SJSA1 (cell line): ENCODE measurements at places on chromosomes 3 and 15.

- peaks cover 9% of the 10 kb centered on the region for H3K4me1 ChIP-seq
- no peaks in the 10 kb centered on the region for H3K27me3 ChIP-seq
- DNase-seq: no peak
- no peaks in the 10 kb centered on the region for H3K36me3 ChIP-seq
- no peak overlapping the region for H3K27ac ChIP-seq
- H3K4me3 ChIP-seq: no peak overlapping the region
Measured at GRCh38 chr15:75827691-75828090, 15.6 kb upstream of the UBE2Q2 start.

DNA sequence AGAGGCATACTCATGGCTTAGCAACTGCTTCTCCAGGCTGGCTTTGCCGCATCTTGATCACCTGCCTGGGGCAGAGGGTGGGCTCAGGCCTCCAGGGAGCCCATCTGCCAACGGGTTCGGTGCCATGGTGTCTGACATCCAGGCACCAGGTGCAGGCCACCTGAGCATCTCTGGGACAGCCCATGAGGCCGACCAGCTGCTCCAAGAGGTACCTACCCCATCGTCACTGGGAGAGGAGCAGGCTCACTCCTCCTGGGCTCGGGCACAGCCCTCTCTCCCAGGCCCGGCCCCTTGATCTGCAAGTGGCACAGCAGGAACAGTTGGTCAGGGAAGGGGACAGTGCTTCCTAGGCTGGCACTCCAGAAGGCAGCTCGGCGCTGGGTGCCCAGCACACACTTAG lies 21.9 kb downstream of the TPRA1 start:
- DNase-seq: no peak
- no peaks in the 10 kb centered on the region for H3K27me3 ChIP-seq
- peaks cover 30% of the 10 kb centered on the region for H3K36me3 ChIP-seq
- no peak overlapping the region for H3K27ac ChIP-seq
- H3K4me1 ChIP-seq: no peaks in the 10 kb centered on the region
- H3K4me3 ChIP-seq: no peak overlapping the region

DNA sequence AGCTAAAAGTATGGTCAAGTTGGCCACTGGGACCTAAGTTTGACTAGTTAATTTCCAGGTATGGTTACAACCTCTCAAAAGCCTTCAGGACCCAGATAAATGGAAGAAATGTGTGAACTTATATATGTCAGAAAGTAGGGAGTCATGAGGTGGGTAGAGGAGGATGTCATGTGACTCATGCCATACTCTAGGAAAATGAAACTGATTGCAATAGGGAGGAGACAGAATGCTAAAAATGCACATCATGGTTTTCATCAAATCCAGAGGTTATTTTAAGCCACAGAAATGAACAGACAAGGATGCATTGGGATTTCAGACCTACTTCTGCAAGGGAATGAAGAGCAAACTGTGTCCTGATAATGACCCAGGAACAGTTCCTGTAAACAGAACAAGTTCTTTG lies 310.0 kb downstream of the EDEM1 start:
- H3K4me3 ChIP-seq: no peak overlapping the region
- H3K4me1 ChIP-seq: no peaks in the 10 kb centered on the region
- no peak for DNase-seq
- no peaks in the 10 kb centered on the region for H3K36me3 ChIP-seq

- no peak for DNase-seq
- H3K4me1 ChIP-seq: peaks cover 55% of the 10 kb centered on the region
- peak overlapping the region; percentile 70 for H3K27ac ChIP-seq
- H3K36me3 ChIP-seq: no peaks in the 10 kb centered on the region
- no peak overlapping the region for H3K4me3 ChIP-seq
- no peaks in the 10 kb centered on the region for H3K27me3 ChIP-seq
Measured at GRCh38 chr15:90681056-90681455, 36.1 kb upstream of the BLM start.

GRCh38 chr3:46472736-46473135 lies 8.0 kb upstream of the LTF start:
- no peak overlapping the region for H3K27ac ChIP-seq
- H3K4me3 ChIP-seq: no peak overlapping the region
- H3K4me1 ChIP-seq: no peaks in the 10 kb centered on the region
- no peaks in the 10 kb centered on the region for H3K27me3 ChIP-seq

DNA sequence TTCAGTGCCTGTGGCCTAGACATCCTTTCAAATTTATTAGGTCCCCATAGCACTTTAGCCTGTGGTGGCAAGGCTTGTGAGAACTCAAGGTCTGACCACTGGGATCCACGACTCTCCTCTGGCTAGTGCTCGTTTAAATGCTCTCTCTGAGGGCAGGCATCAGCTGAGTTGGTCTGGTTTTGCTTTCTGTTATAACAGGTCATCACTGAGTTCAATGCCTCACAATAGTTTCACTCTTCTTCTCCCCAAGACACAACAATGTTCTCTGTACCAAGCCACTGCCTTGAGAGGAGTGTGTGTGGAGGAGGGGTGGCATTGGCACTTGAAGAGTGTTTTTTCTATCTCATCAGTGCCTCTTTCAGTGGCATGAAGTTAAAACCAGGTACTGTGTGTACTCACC lies 7.6 kb downstream of the OR5K4 start:
- no peaks in the 10 kb centered on the region for H3K27me3 ChIP-seq
- no peaks in the 10 kb centered on the region for H3K36me3 ChIP-seq
- no peak overlapping the region for H3K4me3 ChIP-seq
- no peak overlapping the region for H3K27ac ChIP-seq
- DNase-seq: no peak
- H3K4me1 ChIP-seq: no peaks in the 10 kb centered on the region

- H3K36me3 ChIP-seq: peaks cover 3% of the 10 kb centered on the region; the same call in 1 of the 2 replicates
- no peak overlapping the region for H3K27ac ChIP-seq
Measured at GRCh38 chr15:93066224-93066681, 22.8 kb downstream of the RGMA start.

- peaks cover 17% of the 10 kb centered on the region for H3K4me1 ChIP-seq
- no peak for DNase-seq
- H3K27ac ChIP-seq: no peak overlapping the region
Measured at GRCh38 chr3:195221876-195222617, 48.9 kb downstream of the XXYLT1 start.

DNA sequence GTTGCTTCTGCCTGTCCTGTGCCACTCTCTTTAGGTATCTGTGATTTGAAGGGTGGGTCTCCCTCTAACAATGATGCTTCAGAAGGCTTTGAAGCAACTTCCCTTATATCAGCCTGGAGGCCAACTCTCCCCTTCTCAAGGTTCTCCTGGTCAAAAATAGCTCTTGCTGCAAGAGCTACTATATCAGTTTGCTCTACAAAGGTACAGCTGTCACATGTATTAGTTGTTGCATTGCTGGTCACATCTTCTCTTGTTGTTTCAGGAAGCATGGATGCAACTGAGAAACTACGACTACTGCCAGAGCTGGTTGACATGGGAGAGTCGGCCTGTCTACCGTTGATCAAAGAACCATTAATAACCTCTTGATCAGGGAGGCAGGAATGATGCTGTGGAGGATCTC lies 38.3 kb downstream of the USF3 start:
- H3K36me3 ChIP-seq: peaks cover 16% of the 10 kb centered on the region
- H3K4me1 ChIP-seq: peaks cover 6% of the 10 kb centered on the region; the same call in 1 of the 2 replicates
- no peak overlapping the region for H3K4me3 ChIP-seq
- no peak for DNase-seq

- H3K36me3 ChIP-seq: no peaks in the 10 kb centered on the region
- H3K4me1 ChIP-seq: peaks cover 6% of the 10 kb centered on the region
- DNase-seq: peak; percentile 57
- H3K27ac ChIP-seq: no peak overlapping the region
- H3K27me3 ChIP-seq: peaks cover 6% of the 10 kb centered on the region; the same call in 1 of the 2 replicates
- no peak overlapping the region for H3K4me3 ChIP-seq
Measured at GRCh38 chr15:42133886-42134502, 22.4 kb downstream of the PLA2G4F start.

DNA sequence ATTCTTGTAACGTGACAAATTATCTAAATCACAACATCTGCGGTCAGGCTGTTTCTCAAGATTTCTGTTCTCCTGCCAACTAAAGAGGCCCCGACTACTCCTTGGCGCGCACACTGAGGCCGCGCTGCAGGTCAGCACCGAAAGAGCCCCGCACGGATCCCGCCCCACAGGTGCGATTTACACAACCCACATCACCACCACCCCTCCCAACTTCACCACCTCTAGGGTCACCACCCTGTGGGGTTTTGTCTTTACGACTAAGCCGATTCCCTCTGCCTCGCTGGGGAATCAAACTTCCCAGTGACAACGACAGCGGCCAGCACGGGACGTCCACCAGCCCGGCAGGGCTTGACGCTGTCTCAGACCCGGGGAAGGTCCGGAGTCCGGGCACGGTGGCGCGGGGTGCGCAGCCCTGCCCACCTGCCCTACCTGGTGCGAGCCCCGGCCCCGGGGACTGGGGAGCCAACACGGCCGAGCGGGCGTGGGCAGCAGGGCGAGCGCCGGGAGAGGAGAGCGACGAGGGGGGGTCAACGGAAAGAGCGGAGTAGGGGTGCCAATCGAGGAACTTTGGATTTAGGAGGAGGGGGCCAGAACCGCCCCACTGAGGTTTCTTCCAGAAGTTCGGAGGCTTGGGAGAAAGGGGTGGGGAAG lies 764 bp downstream of the UACA start:
- peak overlapping the region; percentile 85 for H3K4me3 ChIP-seq
- peaks cover 8% of the 10 kb centered on the region; the same call in 1 of the 2 replicates for H3K36me3 ChIP-seq

- no peaks in the 10 kb centered on the region for H3K27me3 ChIP-seq
- no peak overlapping the region for H3K4me3 ChIP-seq
- peaks cover 98% of the 10 kb centered on the region for H3K36me3 ChIP-seq
- H3K4me1 ChIP-seq: peaks cover 100% of the 10 kb centered on the region
- DNase-seq: peak; percentile 16
- no peak overlapping the region for H3K27ac ChIP-seq
Measured at GRCh38 chr3:134366928-134367811, 7.1 kb downstream of the AMOTL2 start.

DNA sequence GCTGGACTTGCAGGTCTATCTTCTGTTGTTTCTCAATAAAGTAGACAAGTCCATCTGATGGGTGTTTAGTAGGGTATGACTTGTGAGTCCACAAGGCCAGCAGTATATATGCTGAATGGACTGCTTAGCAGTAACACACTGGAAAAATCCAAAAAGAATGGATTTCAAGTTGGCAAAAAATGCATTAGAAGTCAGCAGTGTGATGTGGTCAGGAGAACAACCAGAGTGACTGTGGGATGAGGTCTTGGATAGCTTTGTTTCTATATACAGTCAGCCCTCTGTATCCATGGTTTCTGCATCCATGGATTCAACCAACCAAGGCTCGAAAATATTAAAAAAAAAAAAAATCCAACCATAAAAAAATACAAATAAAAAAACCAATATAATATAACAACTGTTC lies 55.8 kb downstream of the LPP start:
- peaks cover 28% of the 10 kb centered on the region for H3K36me3 ChIP-seq
- DNase-seq: no peak
- H3K27me3 ChIP-seq: no peaks in the 10 kb centered on the region
- H3K4me3 ChIP-seq: no peak overlapping the region
- peak overlapping the region; percentile 85; the same call in 1 of the 2 replicates for H3K27ac ChIP-seq

GRCh38 chr3:72375237-72376076 lies 472.8 kb downstream of the SHQ1 start:
- peaks cover 31% of the 10 kb centered on the region for H3K36me3 ChIP-seq
- H3K27me3 ChIP-seq: no peaks in the 10 kb centered on the region
- H3K4me1 ChIP-seq: peaks cover 12% of the 10 kb centered on the region
- DNase-seq: no peak

GRCh38 chr15:66964111-66964738 lies 101.2 kb upstream of the SMAD3 start:
- DNase-seq: no peak
- H3K4me1 ChIP-seq: no peaks in the 10 kb centered on the region
- H3K4me3 ChIP-seq: no peak overlapping the region
- H3K36me3 ChIP-seq: no peaks in the 10 kb centered on the region
- no peaks in the 10 kb centered on the region for H3K27me3 ChIP-seq
- H3K27ac ChIP-seq: no peak overlapping the region

GRCh38 chr3:132417695-132418411 lies 551 bp downstream of the DNAJC13 start:
- no peaks in the 10 kb centered on the region for H3K27me3 ChIP-seq
- peak; percentile 85 for DNase-seq
- peaks cover 24% of the 10 kb centered on the region for H3K4me1 ChIP-seq
- peak overlapping the region; percentile 91 for H3K4me3 ChIP-seq
- peaks cover 31% of the 10 kb centered on the region for H3K36me3 ChIP-seq
- H3K27ac ChIP-seq: peak overlapping the region; percentile 66
